ENCODE measurements at places on chromosomes 6 and 20.
A peak's percentile ranks its signal among the peaks of the same experiment; 100 is the strongest.

DNA sequence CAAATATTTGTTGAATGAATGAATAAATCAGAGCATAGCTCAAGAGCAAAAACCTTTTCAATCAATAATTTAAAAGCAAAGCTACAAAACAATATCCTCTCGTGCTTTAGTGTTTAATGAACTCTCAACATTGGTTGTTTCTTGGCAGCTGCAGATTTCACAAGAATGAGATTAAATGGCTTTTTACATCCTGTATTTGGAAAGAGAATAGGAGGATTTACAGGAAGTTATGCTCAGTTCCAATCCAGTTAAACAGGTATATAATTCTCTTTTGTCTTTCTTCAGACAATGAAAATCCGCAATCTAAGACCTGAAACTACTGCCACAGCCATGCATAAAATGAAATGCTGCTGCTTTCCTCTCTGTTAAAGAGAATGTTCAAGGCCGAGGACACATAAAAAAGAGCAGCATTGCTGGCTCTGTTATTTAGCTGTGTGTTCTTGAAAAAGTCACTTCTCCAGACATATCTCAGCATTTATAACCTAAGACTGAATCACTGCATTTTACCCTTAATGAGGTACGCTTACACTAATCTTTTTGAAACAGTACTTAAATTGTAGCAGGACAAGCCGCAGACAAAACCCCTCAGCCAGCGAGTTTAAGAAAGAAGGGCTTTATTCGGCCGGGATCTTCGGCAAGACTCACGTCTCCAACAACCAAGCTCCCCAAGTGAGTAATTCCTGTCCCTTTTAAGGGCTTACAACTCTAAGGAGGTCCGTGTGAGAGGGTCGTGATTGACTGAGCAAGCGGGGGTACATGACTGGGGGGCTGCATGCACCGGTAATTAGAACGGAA, 3.6 kb downstream of the C6orf52 start:
- DNase-seq, result no peak

GRCh38 chr20:36745234-36745926, 510 bp downstream of the NDRG3 start:
- no peak for DNase-seq

DNA sequence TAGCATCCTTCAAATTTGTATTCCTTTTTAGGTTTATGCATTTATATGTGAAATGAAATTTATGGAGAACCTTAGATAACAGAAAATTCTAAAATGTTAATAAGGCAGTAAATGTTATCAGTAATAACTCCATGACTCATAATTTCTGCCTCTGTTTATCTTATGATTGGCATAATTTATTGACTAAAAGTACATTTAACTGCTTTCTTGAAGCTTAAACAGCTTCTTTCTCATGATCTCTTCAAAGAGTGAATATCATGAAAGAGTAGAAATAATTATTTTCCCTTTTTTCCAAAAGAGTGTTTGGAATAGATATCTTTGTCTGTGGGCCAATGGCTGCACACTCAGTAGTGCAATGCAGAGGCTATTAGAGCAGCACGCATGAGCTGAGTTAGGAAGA, 91.3 kb downstream of the SHLD1 start:
- DNase-seq, result no peak

- no peak for DNase-seq
These were observed 23.0 kb upstream of the ECHDC1 start for GRCh38 chr6:127366282-127367022.

- DNase-seq, result no peak
These were observed 330.1 kb upstream of the MAP3K7 start for GRCh38 chr6:90916968-90917367.

DNA sequence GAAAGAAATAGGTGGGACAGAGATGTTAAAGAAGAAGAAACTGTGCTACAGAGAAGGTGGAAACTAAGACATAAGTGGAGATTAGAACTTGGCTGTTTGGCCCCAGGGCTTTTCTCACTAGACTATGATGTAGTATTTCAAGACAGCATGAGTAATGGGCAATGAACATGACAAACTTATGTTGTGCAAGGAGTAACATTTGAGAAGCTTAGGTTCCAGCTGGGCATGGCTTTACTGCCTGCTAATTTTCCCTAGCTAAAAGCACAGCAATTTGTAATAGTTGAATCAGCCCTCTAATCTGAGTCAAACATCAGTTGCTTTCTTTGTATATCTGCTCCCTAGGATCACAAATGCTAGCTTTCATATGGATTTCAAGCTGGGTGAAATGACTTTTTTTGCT, 294.3 kb upstream of the BMP2 start:
- no peak for DNase-seq

- DNase-seq, result no peak
These were observed 154.2 kb upstream of the QKI start for GRCh38 chr6:163260111-163260895.

GRCh38 chr6:151059612-151060095, 180.1 kb upstream of the AKAP12 start:
- no peak for DNase-seq

DNA sequence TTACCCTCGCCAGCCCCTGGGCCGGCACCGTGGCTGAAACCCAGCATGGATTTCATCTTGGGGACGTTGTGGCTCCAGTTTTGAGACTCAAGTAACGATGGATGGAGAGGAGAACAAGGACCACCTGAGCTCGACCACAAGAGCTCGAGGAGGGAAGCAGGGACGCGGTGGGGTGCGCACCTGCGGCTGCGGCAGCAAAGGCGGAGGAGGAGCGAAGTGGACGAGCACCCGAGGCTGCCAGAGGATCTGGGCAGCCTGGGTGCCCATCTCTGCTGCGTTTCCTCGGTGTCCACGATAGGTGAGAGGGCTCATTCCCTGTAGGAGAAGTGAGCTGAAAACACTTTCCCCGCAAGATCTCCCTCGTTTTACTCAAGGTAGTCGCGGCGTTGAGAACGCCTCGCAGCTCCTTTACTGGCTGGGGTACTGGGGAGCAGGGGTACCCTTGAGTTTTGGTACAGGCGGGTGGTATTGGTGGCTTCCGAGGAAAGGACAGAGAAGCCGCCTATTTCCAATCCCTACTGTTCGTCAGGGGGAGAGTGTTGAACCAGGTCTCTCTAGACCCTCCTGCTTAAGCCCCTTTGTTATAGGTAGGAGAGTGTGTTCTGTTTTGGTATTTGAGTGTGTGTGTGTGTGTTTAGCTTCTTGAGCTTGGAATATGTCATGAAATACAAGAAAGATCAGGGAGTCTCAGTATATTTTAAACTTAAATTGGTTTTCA, 137.7 kb downstream of the TRIM27 start:
- no peak for DNase-seq

GRCh38 chr6:11413728-11414127, 123.8 kb upstream of the TMEM170B start:
- no peak for DNase-seq

GRCh38 chr6:44203955-44204354, 12.8 kb upstream of the MYMX start:
- no peak for DNase-seq

GRCh38 chr6:105562027-105562426, 159.1 kb upstream of the PREP start:
- DNase-seq, result no peak

- DNase-seq, result no peak
These were observed 545.6 kb downstream of the QKI start for GRCh38 chr6:163960128-163960527.

GRCh38 chr6:30682143-30683117, 4.0 kb downstream of the PPP1R18 start:
- peak; percentile 76 for DNase-seq

DNA sequence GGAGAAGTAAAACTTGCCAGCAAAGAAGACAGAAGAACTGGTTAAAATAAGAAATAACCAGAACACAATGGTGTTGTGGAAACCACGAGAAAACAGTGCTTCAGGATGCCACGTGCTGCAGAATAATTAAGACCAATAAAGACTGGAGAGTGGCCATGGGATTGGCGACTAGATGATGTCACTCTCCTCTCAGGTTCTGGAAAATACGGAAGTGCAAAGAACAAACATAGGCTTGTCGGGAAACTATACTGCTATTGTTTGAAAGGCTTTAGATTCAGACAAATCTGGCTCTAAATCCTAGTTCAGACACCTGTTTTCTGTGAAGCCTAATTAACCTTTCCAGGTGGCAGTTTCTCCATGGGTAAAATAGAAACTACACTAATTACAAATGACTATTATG, 138.4 kb upstream of the STXBP5 start:
- no peak for DNase-seq

GRCh38 chr6:45209762-45210161, 118.4 kb upstream of the RUNX2 start:
- no peak for DNase-seq

Measured in activated CD4-positive, alpha-beta T cell treated with anti-CD3 and anti-CD28 coated beads, Interleukin-2, amount 50 U/mL, for 24 hours (primary cell).